HS-5 (cell line): ENCODE measurements at places on chromosomes 5 and 9.
A peak's percentile ranks its signal among the peaks of the same experiment; 100 is the strongest.

- DNase-seq, result no peak
These were observed 35.3 kb upstream of the MACIR start for GRCh38 chr5:103223031-103223955.

GRCh38 chr5:65696892-65697291 lies 25.0 kb downstream of the SGTB start:
- no peak for DNase-seq

DNA sequence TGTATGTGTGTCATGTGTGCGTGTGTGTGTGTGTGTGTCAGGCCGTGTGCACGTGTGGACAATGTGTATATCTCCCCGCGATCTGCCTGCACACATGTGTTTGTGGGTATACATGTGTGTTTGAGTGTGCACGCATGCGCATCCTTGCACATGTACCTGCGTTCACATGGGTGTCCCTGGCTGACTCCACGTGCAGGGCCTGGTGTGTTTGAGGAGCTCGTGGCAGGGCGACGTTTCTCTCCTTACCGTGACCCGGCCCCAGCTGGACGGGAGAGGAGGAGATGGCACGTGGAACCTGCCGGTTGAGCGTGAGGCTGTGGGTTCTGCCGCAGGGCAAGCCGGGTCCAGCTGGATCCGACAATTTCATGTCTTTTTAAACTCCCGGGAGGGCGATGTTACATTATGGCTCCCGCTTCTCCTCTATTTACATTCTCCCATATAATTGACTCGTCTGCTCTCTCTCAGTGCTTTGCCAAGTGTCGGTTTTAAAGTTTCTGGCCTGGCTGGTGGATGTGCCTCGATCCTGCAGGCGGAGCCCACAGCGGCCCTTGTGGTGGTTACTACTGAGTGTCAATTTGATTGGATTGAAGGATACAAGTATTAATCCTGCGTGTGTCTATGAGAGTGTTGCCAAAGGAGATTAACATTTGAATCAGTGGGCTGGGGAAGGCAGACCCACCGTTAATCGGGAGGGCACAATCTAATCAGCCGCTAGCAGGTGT lies 5.9 kb downstream of the COL5A1 start:
- DNase-seq, result no peak

- no peak for DNase-seq
These were observed 433.9 kb downstream of the DNAH5 start for GRCh38 chr5:13510616-13511015.

- DNase-seq, result no peak
These were observed 57.6 kb downstream of the AHRR start for GRCh38 chr5:378976-379742.

- DNase-seq, result no peak
These were observed 132.1 kb downstream of the MACROH2A1 start for GRCh38 chr5:135266975-135267374.

DNA sequence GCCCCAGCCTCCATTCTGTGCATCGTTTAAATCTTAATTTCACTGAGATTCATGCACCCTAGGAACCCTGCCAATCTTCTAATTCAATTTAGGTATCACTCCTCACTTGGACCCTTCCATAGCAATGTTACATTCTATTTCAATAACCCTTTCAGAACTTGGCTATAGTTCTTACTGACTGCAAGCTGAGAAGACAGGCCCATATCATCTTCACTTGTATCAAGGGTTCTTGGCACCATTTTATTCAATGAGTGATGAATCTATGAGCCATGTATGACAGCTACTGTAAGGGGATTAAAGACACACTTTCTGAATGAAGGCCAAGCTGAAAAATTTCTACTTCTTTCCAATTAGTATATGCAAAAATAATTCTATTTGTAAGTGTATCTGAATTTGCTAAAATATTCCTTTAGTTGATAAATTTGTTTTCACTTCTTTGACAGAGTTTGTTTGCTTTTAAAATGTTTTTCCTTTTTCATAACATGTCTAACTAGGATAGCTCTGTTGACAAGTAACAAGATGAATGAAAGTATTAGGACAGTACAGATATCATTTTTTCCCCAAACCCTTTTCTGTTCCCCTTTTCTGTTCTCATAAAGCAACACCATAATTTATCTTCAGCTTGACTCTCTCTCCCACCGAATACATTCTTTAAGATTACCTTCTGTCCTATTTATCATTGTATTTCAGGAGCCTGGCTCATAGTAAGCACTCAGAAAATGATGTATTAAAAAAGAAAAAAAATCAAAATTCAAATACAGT lies 9.6 kb downstream of the ITGA2 start:
- no peak for DNase-seq

DNA sequence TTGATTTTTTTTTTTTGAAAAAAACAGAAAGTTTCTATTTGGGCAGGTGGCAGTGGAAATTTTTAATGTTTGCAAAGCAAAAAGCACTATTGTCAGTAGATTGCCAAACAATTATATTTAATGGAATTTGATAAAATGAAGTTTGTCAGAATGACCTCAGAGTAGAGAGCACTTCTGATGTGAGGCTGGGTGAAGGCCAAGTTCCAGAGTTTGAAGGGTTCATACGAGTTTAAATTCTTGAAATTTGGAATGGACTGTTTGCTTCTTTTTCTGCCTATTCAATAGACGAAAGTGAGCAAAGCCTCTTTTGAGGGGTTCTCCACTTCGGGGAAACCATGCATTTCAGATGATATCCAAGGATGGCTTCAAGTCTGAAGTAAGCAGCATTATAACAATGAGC lies 7.4 kb downstream of the SHC3 start:
- no peak for DNase-seq

DNA sequence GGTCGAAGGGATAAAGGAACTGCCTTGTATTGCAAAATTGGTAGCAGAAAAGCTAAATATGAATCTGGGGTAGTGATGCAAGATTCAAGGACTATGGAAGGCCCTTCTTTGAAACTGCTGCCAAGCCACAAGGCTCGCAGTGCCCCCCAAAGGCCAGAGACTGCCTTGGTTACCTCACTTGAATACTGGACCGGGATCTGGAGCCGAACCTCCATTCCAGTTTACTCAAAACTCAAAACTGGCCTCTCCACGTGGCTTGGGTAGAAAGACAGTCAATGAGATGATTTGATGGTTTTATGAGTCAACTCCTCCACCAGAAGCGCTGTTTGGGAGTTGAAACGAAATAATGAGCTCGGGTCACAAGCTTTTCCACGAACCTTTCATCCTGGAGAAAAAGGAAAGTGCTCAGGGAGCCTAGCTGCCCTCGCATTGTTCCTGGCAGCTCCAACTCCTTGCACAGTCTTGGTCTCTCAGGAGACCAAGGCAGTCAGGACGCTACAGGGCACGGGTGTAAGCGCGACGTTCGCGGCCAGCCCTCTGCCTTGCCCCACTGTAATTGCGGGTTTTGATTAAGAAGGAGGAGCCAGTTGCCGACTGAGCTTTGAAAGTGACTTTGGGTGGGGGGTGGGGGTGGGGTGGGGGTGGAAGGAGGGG lies 2.8 kb downstream of the ST8SIA4 start:
- DNase-seq, result peak; percentile 31
